ENCODE measurements at places on chromosomes 13 and 19.
A peak's percentile ranks its signal among the peaks of the same experiment; 100 is the strongest.

DNA sequence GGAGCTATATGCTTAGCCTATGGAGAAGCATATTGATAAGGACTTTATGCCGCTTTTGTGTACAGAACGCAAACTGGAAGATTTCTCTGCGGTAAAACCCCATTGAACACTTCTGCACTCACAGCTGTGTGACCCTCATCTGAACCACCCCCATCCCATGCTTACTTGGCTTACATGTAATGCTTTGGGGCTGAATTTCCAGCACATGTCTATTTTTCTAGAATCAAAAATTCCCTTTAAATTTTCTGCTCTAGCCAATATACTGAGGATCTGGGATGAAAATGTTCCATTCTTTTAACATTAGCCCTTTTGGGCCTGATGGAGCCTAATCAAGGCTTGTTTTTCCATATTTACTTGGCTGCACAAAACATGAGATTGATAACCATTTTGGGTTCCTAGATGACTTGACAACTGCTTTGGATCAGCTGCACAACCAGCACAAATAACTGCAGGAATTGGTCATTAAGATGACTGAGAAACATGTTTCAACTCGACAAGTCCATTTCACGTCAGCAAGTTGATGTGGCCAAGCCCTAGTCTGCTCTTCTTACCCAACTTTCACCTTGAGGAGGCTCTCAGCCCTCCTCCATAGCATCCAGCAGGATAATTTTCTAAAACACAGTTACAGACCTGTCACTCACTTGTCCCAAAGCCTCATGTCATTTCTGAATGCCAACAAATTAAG is 52.4 kb downstream of the TNFSF11 start:
- DNase-seq: no peak

- peak; percentile 72 for DNase-seq
Measured at GRCh38 chr19:17135001-17135853, 59.6 kb downstream of the MYO9B start.

- no peak for DNase-seq
Measured at GRCh38 chr13:22740264-22740663, 440.5 kb upstream of the SGCG start.

DNA sequence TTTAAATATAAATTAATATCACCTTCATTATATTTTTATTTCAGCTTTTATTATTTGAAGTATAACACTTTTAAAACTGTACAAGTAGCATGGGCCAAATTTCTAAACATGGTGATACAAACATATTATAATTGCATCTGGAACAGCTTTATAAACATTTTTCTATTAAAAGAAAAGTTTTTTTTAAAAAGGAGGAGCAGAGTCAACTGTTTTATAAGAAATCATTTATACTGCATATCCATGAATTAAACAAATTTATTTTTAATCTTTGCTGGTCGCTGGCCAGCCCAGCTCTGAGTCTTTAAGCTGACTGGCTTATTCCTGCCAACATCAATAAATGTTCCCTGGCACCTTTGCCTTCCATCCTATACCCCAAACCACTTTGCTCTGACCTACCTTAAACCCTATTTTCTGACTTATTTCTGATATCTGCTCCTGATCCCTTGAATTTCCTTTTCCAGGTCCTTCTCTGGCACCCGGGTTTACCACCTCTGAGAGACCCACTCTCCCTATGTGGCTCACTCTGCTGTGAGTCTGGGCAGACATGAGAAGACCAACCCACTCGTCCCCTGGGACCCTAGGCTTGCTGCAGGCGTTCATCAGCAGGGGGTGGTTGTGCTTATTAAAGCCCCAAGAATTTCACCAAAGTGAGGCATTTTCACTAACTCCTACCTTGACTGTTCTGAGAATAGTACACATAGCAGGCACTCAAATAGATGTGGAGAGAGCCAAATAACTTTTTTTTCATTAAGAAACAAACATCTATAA is 220.3 kb downstream of the KLF12 start:
- DNase-seq: peak; percentile 10

DNA sequence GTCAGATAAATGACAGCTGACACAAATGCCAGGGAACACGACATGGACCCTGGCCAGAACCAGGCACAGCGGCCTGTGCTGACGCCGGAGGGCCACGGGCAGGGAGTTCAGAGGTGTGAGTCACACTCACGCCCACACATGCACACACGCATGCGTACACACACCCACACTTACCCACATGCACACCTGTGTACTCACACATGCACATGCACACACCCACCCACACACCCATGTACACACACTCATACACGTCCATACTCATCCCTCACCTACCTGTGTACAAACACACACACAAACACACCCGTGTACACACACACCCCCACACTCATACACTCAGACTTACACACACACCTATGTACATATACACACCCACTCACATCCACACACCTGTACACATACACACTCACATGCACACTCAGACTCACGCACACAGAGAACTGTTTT is 40.4 kb downstream of the MLLT1 start:
- no peak for DNase-seq

- DNase-seq: no peak
Measured at GRCh38 chr19:54209811-54210494, 9.3 kb downstream of the RPS9 start.

GRCh38 chr13:77774181-77774580 is 76.7 kb downstream of the SLAIN1 start:
- DNase-seq: no peak

DNA sequence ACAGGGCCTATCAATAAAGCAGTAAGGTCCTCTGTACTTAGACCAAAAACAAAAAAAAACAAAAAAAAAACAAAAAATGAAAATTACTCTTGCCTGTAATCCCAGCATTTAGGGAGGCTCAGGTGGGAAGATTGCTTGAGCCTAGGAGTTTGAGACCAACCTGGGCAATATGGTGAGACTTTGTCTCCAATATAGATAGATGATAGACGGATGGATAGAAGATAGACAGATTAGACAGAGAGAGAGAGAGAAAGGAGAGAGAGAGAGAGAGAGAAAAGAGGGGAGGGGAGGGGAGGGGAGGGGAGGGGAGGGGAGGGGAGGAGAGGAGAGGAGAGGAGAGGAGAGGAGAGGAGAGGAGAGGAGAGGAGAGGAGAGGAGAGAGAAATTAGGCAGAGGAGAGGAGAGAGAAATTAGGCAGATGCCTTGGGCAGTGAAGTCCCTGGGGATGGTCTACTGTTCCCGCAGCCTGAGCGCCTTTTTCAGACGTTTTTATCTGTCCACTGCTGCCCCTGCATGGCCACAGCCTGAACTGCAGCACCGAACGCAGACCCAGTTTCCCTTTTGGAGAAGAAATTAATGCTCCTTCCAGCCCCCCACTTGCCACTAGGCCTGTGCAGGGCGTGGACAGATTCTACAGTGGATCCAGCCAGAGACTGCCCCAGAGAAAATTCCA is 9.8 kb upstream of the ZNF627 start:
- DNase-seq: peak; percentile 83

- DNase-seq: no peak
Measured at GRCh38 chr19:573519-573825, 1.1 kb downstream of the BSG start.

Data from GM10248 (cell line).